ENCODE measurements at places on chromosomes 3 and 15.

- DNase-seq, result no peak
Observed at GRCh38 chr3:125189378-125190165, 23.0 kb downstream of the SLC12A8 start.

- no peak for DNase-seq
Observed at GRCh38 chr15:95032156-95032555, 800.8 kb downstream of the MCTP2 start.

GRCh38 chr3:128932516-128933212 is 53.2 kb downstream of the ACAD9 start:
- no peak for DNase-seq

DNA sequence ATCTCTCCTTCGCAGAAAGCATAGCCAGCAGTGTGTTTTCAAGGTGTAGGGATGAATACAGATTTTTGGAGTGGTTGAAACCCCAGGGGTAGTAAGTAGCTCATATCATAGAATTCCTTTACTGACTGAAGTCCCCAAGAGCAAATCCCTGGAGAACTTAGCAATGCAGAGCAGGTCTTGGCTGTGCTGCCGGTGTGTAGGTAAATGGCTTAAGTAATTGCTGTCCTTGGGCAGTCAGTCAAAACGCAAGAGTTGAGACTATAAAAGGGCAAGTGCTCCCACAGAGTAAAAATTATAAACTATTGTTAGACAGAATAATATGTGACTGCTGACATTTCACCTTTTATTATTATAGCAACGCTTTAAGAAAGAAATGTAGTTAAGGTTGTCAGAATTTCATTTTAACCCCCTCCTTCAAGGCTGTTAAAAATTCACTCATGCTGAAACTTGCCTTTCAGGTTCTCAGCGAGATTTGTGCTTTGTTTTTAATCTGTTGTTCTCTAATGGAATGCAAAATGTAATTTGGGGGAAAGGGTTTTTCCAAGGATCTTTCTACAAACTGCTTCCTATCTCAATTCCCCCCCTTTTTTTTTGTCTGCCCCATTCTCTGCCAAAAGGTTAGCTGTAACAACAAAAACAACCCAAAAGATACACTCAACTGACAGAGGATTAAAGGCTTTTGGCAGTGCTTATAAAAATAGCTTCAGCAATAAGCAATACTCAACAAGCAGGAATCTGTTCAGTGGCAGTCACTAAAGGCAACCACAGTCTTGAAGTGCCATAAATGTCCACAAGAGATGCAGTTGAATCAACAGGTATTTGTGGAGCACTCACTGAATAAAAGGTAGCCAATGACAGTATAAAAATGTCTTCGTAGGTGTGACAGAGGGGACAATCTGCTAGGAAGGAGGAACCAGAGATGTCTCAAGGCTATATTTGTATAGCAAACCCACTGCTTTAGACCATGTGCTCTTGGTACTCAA is 105.3 kb downstream of the THRB start:
- DNase-seq, result no peak

DNA sequence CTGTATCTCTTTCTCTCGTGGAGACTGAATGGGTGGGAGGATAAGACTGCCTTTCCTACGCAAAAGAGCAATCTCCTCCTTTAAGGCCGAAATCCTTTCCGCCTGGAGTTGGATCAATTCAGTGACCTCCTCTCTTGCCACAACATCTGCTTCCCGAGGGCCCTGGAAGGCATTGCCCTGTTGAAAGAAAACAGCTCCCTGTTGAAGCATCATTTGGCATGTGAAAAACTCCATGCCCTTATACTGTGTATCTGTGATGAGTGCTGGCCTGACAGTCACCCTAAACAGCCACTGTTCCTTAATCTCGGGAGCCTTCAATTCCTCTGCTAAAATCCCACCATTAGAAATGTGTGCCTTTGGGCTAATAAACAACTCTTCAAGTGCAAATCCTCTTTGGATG is 80.2 kb downstream of the BOC start:
- DNase-seq, result no peak

Measured in activated CD4-positive, CD25-positive, alpha-beta regulatory T cell treated with anti-CD3 and anti-CD28 coated beads, Interleukin-2, amount 50 U/mL, for 16 hours (primary cell).